ENCODE measurements at places on chromosomes 7 and 10.

GRCh38 chr7:141430455-141431139 is 120.6 kb upstream of the AGK start:
- DNase-seq, result peak; percentile 42

DNA sequence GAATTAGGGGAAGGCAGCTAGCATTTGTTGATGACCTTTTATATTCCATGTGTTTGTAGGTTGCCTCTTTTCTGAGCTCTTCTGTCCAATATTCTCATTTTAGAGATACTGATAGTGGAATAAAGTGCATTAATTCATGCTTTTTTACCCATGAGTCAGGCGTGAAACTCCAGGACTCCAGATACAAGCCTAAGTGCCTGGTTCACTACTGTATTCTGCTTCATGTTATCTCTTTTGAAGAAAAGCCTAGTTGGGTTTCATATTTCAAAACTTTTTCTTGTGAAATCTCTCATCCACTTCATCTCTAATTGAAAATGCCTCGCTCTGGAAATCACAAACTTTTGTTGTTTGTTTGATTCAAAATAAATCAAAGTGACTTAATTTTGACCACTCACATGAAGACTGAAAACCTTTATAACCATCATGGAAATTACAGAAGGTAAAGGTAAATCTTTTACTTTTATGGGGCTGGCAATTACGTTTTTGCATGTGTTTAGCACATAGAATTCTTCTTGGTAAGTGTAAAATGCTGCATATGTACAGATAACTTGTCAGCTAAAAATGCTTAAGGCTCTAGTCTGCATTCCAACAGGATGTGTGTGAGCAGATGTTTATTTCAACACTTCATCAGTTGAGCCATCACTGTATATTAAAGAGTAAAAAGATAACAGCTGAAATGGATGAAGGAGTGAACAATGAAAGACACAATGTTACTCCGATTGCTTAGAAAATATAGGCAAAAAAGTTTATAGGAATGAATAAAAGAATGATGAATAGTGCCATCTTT is 961.8 kb upstream of the CELF2 start:
- DNase-seq, result peak; percentile 32

DNA sequence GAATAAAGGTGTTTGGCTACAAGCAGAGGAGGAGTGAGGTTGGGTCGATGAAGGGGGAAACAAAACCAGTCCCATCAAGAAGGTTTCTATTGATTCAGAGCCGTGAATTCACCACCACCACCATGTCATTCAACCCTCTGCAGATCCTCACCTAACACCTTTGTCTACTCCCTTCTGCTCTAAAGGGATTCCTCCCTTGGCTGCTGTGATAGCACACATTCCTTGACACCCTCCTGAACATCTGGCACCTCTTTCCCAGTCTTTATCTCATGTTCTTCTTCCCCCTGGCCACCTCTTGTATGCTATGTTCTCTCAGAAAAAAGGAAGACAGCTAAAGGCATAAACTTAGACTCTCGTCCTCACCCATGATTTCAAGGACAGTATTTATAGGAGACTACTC is 318.0 kb downstream of the GPAM start:
- DNase-seq, result no peak

- no peak for DNase-seq
Measured at GRCh38 chr7:112556633-112557032, 75.8 kb downstream of the LSMEM1 start.

GRCh38 chr10:77592510-77592909 is 45.1 kb downstream of the KCNMA1 start:
- DNase-seq, result no peak

DNA sequence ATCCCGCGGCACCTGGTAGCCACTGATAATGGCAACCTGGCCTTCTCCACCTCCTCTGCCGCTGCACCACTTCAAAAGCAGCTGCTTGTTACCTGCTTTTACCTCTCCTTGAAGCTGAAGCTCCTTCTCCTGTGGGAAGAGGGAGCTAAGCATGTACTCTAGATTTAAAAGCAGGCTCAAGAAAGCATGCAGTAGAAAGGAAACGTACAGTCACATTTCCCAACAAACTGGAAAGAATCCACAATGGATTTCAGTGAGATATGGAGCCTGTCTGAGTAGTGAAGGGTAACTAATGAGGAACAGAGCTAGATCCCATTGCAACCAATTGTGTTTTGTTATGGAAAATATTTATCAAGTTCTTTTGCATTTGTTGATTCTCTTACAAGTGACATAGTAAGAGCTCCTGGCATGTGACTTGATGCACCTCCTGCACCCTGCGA is 457.4 kb upstream of the GALNT17 start:
- DNase-seq, result no peak

DNA sequence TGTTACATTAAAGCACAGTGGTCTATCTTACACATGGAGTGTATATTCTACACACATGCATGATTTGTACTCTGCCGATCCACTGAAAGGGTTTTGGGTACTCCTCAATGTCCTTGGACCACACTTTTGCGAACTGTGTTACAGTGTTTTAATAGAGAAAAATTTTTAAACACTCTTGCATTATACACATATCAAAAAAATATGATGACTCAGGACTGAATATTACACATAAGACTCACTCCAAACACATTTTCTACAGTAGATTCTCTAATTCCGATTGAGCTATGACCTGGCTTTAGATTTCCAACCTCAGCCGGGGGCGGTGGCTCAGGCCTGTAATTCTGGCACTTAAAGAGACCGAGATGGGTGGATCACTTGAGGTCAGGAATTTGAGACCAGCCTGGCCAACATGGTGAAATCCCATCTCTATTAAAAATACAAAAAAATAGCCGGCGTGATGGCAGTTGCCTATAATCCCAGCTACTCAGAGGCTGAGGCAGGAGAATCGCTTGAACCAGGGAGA is 222.4 kb downstream of the CACNA2D1 start:
- no peak for DNase-seq

- DNase-seq, result no peak
Measured at GRCh38 chr10:32413513-32413912, 32.4 kb upstream of the CCDC7 start.

- DNase-seq, result no peak
Measured at GRCh38 chr7:101453617-101454016, 90.9 kb downstream of the COL26A1 start.

GRCh38 chr7:55912748-55913158 is 25.5 kb downstream of the ZNF713 start:
- DNase-seq, result no peak

- no peak for DNase-seq
Measured at GRCh38 chr7:90266808-90267207, 21.8 kb downstream of the CFAP69 start.

GRCh38 chr10:79404690-79405131 is 40.7 kb downstream of the ZCCHC24 start:
- DNase-seq, result no peak

GRCh38 chr7:23893176-23893941 is 183.3 kb downstream of the STK31 start:
- no peak for DNase-seq

GRCh38 chr10:95211606-95212279 is 17.7 kb downstream of the ACSM6 start:
- DNase-seq, result no peak

GRCh38 chr7:143383642-143383957 is 2.5 kb downstream of the ZYX start:
- no peak for DNase-seq

- no peak for DNase-seq
Measured at GRCh38 chr7:112395893-112396292, 54.4 kb upstream of the IFRD1 start.

GRCh38 chr10:77355844-77356243 is 281.8 kb downstream of the KCNMA1 start:
- no peak for DNase-seq

DNA sequence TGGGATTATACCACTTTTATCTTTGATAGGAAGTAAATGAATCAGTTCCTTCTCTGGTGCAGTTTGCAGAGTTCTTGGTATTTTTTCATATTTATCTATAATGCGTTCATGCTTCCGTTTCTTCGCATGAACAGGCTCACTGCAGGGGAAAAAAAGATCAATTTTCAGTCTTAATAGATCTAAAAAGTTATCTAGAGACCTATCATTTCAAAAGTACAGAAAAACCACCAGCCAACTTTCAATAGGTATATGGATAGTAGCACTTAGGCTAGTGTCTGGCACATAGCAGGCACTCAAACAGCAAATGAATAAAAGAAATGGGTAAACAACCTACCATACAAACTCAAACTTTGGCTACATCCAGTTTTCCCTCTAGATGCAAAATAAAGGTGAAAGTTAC is 5.5 kb downstream of the NOC3L start:
- DNase-seq, result no peak

DNA sequence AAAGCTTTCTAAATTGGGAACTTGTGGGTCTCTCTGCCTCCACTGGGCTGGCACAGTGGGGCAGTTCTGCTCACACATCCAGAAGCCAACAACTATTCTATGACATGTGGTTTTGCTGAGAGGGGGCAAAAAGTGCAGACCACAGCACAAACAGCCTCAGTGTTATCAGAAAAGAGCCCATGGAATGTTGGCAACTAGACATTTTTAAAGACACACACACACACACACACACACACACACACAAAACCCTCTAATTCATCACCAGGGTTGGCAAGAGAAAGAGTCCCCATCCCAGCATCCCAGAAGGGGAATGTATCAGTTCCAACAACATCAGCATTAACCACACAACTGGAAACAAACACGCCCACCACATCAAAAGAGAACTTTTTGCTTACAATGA is 117.1 kb downstream of the FGFR2 start:
- DNase-seq, result peak; percentile 65

- DNase-seq, result no peak
Measured at GRCh38 chr10:91247360-91248111, 27.1 kb downstream of the PCGF5 start.

DNA sequence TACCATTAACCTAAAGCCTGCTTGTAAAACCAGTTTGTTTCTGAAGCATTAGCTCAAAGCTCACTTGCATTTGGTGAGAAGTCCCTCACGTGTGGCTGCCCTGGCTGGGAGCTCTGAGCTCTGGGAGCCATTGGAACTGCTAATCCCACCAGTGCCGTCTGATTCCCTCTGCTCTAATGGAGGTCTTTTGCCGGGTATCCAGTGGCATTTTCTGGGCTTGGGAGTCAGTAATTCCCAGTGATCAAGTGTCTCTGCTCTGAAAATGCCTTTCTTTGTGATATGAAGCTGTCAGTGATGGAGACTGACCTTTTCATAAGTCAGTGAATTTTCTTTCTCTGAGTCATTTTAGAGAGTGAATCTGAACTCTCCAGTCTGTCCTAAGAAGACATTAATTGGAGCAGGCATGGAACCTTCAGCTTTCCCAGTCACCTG is 36.9 kb upstream of the FAM20C start:
- no peak for DNase-seq

- no peak for DNase-seq
Measured at GRCh38 chr10:118397391-118397790, 55.3 kb upstream of the FAM204A start.

DNA sequence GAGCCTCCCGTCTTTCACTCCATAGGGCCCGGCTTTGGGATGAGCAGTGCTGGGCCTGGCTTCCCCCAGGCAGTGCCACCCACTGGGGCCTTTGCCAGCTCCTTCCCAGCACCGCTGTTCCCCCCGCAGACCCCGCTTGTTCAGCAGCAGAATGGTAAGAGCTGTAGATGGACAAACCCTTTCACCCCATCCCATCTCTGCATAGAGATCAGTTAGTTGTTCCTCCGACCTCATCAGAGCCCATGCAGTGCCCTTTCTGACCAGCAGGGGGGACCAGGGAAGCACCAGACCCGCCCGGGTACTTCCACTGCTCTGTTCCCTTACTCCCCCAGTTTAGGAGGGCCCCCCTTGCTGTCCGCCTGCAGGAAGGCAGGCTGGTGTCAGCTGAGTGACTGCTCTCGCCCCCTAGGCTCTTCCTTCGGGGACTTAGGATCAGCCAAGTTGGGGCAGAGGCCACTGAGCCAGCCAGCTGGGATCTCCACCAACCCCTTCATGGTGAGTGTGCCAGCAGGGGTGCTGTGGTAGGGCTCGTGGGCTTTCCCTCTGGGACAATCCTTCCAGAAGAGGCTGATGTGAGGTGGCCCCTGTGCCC is 9.8 kb downstream of the SAP25 start:
- DNase-seq, result no peak

- DNase-seq, result no peak
Measured at GRCh38 chr7:147008530-147008929, 891.9 kb downstream of the CNTNAP2 start.

DNA sequence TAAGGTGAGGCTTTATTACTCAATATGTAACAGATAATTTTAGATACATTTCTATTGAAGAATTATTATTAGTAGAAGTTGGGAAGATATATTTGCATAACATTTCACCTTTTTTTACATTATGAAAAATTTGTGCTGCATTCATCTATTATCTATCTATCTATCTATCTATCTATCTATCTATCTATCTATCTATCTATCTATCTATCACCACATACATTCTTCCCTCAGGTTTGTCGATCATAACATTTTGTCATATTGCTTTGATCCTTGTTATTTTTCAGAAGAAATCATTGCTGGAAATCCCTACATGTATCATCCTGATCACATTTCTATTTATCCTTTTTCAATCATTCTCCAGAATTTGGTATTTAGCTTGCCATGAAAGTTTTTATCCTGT is 49.3 kb upstream of the CALCR start:
- DNase-seq, result no peak

GRCh38 chr10:73163096-73163495 is 4.7 kb downstream of the ECD start:
- DNase-seq, result no peak

GRCh38 chr10:76356557-76356956 is 925.1 kb downstream of the LRMDA start:
- DNase-seq, result no peak

DNA sequence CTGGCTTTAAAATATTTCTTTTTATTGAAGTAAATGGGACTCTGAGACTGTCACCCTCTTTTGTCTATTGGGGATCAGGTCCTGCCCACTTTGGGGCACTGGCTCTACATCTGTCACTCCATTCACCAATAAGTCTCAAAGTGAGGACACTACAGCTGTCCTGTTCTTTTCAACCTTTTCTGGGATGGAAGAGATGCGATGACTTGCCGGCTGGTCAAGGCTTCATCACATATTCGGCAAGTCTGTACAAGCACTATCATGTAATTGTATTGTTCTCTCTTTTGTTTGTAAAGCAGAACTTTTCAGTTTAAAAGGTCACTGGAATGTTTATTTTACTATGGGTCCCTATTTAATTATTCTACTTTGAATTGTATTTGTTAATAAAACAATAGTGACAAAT is 17.7 kb upstream of the SP8 start:
- DNase-seq, result no peak

DNA sequence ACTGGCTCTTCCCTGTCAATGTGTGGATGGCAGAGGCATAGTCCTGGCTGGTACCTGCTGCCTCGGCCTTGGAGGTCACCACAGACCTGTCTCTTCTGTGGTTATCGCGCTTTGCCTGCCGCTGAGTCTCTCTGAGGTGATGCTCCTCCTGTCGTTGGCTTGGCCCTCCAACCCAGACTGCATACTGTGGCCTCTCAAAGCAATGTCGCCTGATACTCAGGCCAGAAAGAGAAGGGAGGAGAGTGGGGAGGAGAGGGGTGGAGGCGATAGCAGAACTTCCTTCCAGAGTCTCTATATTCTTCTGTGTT is 133.2 kb upstream of the KCNMA1 start:
- no peak for DNase-seq

GRCh38 chr10:110725801-110726630 is 81.9 kb downstream of the RBM20 start:
- no peak for DNase-seq
